ENCODE measurements at places on chromosomes 5 and 9. TPM values are rescaled to one million over a fixed set of nuclear protein-coding genes. Genes with fewer than 3 reads are reported as not detected.

GRCh38 chr5:170375283-170375682 is 13.9 kb downstream of the KCNMB1 start:
- H3K36me3 ChIP-seq, result no peaks in the 10 kb centered on the region
- H3K4me1 ChIP-seq, result no peaks in the 10 kb centered on the region
- no peak overlapping the region for H3K27ac ChIP-seq
- H3K4me3 ChIP-seq, result no peak overlapping the region
- DNase-seq, result no peak

PHF24 gene
- 1.9 TPM for total RNA-seq

MAT2B gene
- 49.9 TPM for total RNA-seq

CD14 gene
- not detected for total RNA-seq

TAS2R1 gene
- not detected for total RNA-seq

DNA sequence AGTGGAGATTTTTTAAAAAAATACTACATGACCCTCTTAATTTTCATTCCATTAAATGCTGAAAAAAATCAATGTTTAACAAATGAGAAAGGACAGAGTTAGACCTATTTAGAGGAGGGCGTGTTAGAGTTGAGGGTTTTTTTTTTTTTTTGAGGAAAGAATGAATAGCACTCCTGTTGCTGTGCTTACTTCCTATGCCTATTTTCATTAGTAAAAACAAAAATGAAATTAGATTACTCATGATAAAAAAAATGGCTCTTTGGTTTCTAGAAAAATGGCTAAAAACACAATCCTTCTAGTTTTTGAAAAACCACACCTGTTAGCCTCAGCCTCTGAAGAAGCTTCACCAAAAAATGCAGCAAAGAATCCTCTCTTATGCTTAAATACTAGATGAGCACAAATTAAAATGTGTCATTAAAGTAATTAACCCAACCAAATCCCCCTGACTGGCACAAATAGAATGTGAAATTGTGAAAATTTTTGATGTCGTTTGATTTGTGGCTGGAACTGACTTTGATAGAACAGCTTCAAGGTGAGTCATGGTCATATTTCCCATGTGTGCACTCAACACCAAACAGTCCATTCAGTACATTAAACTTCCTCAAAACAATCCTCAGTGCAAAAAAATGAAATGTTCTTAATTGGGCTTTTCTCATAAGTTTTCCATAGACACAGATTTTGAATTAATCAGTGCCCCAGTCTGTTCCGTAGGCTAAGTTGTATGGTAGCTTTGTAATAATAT is 98.0 kb downstream of the MACIR start:
- no peaks in the 10 kb centered on the region for H3K36me3 ChIP-seq
- H3K27ac ChIP-seq, result no peak overlapping the region
- H3K4me3 ChIP-seq, result no peak overlapping the region
- no peaks in the 10 kb centered on the region for H3K27me3 ChIP-seq
- H3K4me1 ChIP-seq, result no peaks in the 10 kb centered on the region
- DNase-seq, result no peak

DNA sequence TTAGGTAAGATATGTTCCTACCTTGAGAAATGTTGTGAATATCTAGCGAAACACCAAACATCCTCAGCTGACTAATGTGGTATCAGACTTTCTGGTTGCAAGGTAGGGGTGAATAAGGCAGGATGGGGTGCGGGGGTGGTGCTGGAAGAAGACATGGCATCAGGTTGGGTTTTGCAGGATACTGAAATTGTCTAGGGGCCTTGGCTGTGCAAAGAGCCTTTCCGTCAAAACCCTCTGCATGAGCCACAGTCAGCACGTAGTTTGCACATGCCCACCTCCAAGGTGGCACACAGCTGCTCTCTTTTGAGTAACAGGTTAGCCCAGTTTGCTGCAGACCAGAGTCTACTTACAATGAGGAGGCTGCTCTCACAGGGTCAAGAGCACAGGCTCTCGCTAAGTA is 42.0 kb downstream of the SFXN1 start:
- DNase-seq, result no peak
- peaks cover 87% of the 10 kb centered on the region for H3K36me3 ChIP-seq
- no peaks in the 10 kb centered on the region for H3K4me1 ChIP-seq
- H3K27ac ChIP-seq, result no peak overlapping the region
- no peaks in the 10 kb centered on the region for H3K27me3 ChIP-seq

- H3K27me3 ChIP-seq, result no peaks in the 10 kb centered on the region
- no peak overlapping the region for H3K4me3 ChIP-seq
Measured at GRCh38 chr5:97365163-97365845, 182.3 kb upstream of the RIOK2 start.

- no peak for DNase-seq
- H3K4me1 ChIP-seq, result no peaks in the 10 kb centered on the region
- H3K4me3 ChIP-seq, result no peak overlapping the region
- no peaks in the 10 kb centered on the region for H3K36me3 ChIP-seq
Measured at GRCh38 chr9:132975961-132976360, 2.5 kb upstream of the GFI1B start.

DNA sequence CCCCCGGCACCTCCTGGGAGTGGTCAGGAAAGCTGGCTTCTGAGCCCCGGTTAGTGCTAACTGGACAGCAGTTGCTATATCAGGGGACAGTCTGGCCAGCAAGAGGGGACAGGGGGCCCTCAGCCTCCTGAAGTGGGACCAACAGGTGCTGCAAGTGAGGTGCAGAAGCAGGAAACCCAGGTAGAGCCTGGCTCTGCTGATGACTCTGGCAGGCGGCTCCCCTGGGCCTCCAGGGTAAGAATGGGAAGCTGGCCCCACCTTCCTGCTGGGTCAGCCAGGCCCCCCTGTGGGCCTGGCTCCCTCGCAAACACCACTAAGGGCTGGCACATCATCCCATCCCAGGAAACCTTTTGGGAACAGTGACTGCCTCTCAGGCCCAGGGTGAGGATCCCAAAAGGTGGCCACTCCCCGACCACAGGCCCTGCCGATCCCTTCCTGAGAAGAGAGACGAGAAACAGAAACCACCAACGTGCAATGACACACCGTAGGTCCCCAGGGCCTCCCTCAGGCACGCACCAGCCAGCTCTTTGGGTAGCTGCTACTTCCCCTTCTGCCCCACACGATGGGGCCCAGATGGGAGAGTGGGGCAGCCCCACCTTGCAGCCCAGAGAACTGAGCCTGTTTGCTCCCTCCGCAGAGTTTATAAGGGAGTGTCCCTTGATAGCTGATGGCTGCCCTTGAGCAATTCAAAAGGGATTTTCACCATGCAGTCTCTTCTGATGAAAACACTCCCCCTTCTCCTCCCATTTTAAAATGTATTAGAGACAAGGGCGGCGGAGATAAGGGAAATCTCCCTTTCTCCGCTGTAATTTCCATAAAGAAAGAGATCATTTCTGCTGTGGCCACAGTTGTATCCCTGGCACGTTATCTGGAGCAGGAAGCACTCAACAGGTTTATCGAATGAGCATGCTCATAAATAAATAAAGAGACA is 76.8 kb downstream of the STK10 start:
- H3K27ac ChIP-seq, result no peak overlapping the region
- H3K27me3 ChIP-seq, result no peaks in the 10 kb centered on the region
- H3K4me1 ChIP-seq, result peaks cover 4% of the 10 kb centered on the region

DNA sequence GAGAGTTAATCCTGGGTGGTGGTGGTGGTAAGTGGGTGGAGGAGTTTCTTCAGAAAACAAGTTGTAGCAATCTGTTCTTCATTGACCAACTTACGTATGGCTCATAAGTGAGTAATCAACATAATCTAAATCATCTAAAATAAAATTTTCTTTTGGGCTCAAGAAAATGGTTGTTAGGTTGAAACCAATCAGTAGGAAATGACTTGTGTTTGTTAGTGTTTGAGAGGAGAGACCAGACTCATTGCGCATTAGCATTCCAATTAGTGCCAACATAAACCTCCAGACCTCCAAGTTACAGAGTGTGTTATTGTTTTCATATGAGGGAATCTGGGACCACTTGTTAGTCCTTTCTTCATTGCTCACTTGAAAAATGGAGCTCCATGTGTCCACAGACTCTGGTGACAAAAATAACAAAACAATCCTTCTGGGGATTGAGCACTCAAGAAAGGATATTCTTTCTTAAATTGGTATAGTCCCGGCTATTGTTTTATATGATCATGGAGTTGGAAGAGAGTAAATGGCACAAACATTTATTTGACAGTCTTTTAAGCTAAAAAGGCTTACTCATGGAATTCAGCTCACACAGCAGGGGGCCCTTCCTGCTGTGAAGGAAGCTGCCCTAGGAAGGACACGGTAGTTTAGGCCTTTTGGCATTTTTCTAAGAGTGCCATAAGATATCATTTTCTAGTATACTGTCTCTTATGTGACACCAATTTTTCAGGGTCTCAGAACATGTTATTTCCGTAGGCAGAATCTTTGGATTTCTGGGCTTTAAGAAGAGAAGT is 441.1 kb downstream of the EBF1 start:
- H3K4me3 ChIP-seq, result no peak overlapping the region
- no peaks in the 10 kb centered on the region for H3K36me3 ChIP-seq
- peaks cover 12% of the 10 kb centered on the region for H3K4me1 ChIP-seq

DNA sequence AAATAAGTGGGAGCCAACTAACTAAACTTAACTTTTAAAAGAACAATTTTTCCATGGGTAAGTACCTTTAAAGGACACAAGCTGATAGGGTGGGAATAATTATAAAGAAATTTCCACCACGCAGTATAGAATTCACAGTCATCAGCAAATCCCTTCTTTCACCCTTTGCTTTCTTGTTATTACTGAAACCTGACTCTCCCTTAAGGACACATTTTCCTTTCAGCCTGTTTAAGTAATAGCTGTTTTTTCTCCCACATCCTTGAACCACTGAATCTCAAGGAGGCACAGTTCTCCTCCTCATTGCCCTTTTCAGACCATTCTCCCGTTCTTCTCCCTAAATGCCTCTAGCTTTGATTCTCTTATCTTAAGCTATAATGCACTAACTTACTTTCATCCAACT is 6.3 kb downstream of the C5orf15 start:
- no peaks in the 10 kb centered on the region for H3K27me3 ChIP-seq
- peaks cover 32% of the 10 kb centered on the region for H3K36me3 ChIP-seq
- H3K4me3 ChIP-seq, result no peak overlapping the region
- H3K27ac ChIP-seq, result no peak overlapping the region
- H3K4me1 ChIP-seq, result no peaks in the 10 kb centered on the region

- H3K36me3 ChIP-seq, result no peaks in the 10 kb centered on the region
- peaks cover 24% of the 10 kb centered on the region for H3K27me3 ChIP-seq
- no peak for DNase-seq
- H3K27ac ChIP-seq, result no peak overlapping the region
- peaks cover 3% of the 10 kb centered on the region for H3K4me1 ChIP-seq
- no peak overlapping the region for H3K4me3 ChIP-seq
Measured at GRCh38 chr5:59772757-59773156, 120.8 kb downstream of the PDE4D start.

MUSK gene
- total RNA-seq, result not detected

DNA sequence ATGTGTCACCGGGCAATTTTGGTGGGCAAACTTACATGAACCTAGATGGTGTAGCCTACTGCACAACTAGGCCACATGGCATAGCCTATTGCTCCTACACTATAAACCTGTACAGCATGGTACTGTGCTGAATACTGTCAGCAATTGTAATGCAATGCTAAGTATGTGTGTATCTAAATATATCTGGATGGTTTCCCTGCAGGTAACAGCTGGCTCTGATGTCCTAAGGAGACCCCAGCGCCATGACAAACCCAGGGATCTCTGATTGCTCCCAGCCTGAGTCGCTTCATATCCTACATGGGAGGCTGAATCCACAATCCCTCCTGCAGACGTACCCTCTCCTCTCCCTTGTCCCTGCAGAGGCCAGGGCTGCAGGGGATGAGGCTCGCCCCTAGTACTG is 26.6 kb upstream of the TTLL11 start:
- no peaks in the 10 kb centered on the region for H3K36me3 ChIP-seq
- H3K4me1 ChIP-seq, result no peaks in the 10 kb centered on the region
- H3K27me3 ChIP-seq, result peaks cover 13% of the 10 kb centered on the region
- no peak overlapping the region for H3K27ac ChIP-seq

- DNase-seq, result no peak
- no peaks in the 10 kb centered on the region for H3K27me3 ChIP-seq
- H3K4me3 ChIP-seq, result no peak overlapping the region
- H3K36me3 ChIP-seq, result no peaks in the 10 kb centered on the region
- H3K27ac ChIP-seq, result no peak overlapping the region
Measured at GRCh38 chr5:40505031-40505430, 174.7 kb upstream of the PTGER4 start.

GRCh38 chr9:72041775-72042194 is 18.6 kb downstream of the C9orf57 start:
- H3K27ac ChIP-seq, result no peak overlapping the region
- no peaks in the 10 kb centered on the region for H3K4me1 ChIP-seq

DNA sequence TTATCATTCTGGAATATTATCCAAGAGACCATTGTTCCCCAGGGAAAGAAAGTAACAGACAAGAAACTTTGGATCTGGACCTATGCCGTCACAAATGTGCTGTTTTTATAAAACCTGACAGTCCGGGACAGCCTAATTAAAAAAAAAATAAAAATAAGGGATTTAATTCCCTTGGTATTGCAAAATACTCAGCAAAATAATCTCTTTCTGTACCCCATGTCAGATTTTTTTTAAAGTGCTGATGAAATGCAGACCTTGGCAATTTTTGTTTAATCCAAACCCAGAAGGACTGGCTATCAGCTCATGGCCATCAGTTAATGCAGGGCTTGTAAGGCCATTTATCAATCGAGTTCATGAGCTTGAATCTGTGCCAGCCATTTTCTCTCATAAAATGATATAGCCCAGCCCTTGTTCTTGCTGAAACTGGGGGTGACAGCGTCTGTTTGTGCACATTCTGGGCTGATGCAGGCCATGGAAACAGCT is 162.7 kb upstream of the S1PR3 start:
- no peak for DNase-seq
- no peaks in the 10 kb centered on the region for H3K36me3 ChIP-seq
- no peak overlapping the region for H3K27ac ChIP-seq
- no peaks in the 10 kb centered on the region for H3K27me3 ChIP-seq
- no peaks in the 10 kb centered on the region for H3K4me1 ChIP-seq

- no peak overlapping the region for H3K27ac ChIP-seq
- H3K36me3 ChIP-seq, result no peaks in the 10 kb centered on the region
- DNase-seq, result no peak
- no peaks in the 10 kb centered on the region for H3K4me1 ChIP-seq
- no peaks in the 10 kb centered on the region for H3K27me3 ChIP-seq
Measured at GRCh38 chr5:54438620-54439389, 16.7 kb upstream of the HSPB3 start.

DNA sequence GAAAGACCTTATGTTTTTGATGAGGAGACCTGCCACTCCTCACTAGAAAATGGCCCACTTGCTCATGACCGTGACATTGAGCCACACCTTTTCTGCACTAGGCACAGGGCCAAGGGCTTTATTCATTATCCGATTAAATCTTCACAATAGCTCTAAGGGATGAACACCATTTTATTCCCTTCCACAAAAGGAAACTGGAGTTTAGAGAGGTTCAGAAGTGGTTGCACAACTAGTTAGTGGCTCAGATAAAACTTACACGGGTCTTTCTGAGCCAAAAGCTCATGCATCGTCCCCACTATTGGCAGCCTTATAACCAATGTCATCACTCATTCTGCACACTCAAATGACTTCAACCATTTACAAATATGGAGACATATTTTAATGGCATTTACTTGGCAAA is 39.4 kb downstream of the SUSD1 start:
- no peaks in the 10 kb centered on the region for H3K27me3 ChIP-seq
- no peaks in the 10 kb centered on the region for H3K4me1 ChIP-seq
- H3K36me3 ChIP-seq, result no peaks in the 10 kb centered on the region

LRRC14B gene
- not detected for total RNA-seq

DNA sequence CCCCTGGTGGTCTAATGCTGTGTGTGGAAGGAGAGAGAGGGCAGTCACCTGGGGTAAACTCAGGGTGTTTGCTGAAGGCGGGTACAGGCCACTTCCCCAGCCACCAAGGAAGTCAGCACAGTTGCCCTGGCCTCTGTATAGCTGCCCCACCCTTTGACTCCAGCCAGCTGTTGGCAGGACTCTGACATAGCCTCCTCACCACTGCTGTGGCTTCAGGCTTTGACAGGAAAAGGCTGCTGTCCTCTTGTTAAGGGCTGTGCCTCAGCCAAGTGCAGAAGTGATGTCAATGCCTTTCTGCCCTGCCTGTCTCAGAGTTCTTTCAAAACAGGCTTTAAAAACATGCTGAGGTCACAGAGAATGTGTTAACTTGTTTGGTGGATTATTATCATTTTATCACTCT is 487.2 kb upstream of the KLF4 start:
- no peak for DNase-seq
- H3K27ac ChIP-seq, result no peak overlapping the region
